ENCODE measurements at places on chromosomes 2 and 18.

DNA sequence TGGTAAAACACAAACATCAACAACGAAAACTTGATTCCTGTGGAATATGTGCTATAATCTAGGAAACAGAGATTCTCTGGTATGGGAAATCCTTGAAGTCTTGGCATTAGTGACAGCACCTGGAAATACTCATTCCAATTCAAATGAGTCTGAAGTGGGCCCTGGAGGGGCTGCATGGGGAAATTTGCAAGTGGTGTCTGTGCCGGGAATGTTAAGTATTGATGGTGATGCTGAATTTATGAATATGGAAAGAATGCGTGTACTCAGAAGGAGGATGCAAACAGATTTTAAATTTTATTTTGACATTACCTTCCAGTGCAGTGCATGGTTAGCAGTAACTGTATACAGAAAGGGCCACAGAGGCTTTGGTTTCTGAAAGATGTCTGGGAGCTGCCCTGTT is 37.2 kb downstream of the PTPRM start:
- no peak for DNase-seq

DNA sequence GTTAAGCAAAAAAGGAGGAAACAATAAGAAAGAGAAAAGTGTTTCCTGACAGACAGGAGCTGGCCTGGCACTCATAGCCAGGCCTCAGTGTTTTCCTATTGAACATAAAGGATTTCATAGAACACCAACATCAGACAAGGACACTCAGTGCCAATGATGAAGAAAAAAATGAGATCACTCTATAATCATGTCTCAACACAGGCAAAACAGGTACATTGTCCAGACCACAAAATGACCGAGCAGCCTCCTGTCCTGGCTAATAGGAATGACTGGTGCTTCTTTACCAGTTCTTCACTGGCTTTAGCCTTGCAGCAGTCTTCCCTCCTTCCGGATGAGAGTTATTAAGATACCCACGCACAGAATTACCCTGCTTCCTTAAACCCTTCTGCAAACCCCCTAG is 35.6 kb downstream of the SEMA4F start:
- DNase-seq, result no peak

- DNase-seq, result no peak
Measured at GRCh38 chr2:39981883-39982311, 202.8 kb upstream of the THUMPD2 start.

DNA sequence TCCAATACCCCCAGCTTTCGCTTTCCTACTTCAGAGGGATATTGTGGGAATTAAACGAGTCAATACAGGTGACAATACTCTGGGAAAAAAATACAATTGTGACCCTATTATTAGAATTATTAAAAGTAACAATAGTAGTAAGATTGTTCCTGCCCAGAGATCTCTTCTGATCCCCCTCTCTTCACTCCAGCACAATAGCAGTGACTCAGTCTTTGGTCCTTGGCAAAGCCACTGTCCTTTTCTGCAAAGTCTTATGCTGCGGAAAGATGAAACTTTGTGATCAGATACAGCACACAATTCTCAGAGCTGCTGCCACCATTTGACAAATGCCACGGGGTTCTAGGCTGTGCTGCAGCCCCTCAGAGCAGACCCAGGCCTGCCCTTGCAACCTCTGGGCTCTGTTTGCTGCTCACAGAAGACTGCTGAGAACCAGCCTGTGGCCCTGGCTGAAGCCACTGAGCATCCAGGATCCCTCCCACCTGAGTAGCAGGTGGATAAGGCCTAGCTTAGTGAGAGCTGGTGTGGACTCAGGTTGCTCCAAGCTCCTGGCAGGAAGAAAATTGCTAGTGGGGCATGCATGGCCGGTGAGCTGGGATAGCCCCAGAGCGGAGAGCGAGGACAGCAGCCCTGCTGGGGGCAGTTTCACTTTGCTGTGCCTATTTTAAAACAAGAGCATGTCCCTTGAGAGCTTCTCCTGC is 60.1 kb upstream of the ROCK2 start:
- no peak for DNase-seq

DNA sequence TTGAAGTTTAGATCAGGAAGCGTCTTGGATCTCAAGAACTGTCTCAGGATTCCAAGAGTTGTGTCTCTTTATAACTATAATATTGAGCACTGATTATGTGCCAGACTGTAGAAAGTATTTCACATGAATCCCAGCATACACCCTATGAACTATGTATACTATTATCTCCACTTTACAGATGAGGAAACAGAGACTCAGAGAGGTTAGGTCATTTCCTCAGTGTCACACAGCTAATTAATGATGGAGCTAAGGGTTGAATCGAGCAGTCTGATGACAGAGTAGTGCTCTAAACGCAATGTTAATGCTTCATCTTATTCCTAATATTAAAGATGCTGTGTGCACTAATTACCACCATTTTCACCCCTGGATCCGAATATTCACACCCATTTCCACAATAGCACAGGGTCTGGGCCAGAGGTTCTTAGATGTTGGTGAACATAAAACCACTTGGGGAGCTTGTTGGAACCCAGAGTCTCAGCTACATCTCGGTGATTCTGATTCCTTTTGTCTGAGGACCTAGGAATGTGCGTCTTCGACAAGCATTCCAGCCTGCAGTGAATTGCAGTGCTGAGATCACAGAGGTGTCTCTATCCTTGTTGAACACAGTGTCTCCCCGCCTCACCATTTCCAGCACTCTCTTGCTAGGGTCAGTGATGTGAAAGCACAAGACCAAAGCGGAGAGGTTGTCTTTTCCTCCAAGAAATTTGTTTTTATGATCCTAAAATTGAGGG is 213.8 kb downstream of the SP3 start:
- no peak for DNase-seq

DNA sequence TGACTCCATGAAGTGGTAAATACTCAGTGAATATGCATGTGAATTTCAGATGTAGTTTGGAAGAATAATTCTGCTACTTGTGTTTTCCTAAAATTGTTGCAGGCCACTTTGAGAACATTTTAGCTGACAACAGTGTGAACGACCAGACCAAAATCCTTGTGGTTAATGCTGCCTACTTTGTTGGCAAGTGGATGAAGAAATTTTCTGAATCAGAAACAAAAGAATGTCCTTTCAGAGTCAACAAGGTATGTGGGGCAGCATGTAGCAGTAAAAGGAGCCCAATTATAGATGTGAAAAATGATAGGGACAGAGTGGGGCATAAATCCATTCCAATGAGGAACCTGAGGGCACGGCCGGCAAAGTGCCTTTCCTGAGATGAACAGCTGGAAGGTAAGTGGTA is 16.1 kb downstream of the SERPINB5 start:
- no peak for DNase-seq

All from Kasumi-1 (cell line).